ENCODE measurements at places on chromosomes 12 and 14. TPM values are rescaled to one million over a fixed set of nuclear protein-coding genes. Genes with fewer than 3 reads are reported as not detected.

The REP15 gene
- 2.9 TPM for total RNA-seq

The ZDHHC22 gene
- total RNA-seq = not detected

The GALNT9 gene
- not detected for total RNA-seq

GRCh38 chr14:21486640-21487087 lies 9.7 kb downstream of the TOX4 start:
- no peak for DNase-seq

The FGF6 gene
- total RNA-seq = not detected

- no peak for DNase-seq
Measured at GRCh38 chr14:61563880-61564617, 131.3 kb upstream of the HIF1A start.

- DNase-seq = no peak
Measured at GRCh38 chr14:67502867-67503266, 14.3 kb upstream of the TMEM229B start.

DNA sequence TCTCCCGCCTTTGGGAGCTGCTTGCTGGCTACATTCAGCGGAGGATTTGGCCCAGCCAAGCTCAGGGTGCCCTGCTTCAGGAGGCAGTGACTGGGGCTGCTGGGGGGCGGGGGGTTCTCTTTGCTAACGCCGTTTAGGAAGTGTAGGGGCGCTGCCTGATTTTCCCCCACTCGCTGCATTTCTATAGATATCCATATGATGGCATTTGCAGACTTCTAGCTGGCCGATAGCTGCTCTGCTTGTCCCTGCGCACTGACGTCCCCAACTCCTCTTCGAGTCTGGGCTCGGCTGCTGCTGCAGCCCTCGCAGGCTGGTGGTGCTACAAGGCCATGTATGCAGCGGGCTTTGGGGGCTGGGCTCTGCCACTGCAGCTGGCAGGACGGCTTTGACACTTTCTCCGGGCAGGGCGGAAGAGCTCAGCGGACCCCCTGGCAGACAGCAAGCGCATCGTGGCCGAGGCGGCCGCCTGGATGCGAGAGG lies 3.1 kb downstream of the LRFN5 start:
- DNase-seq = no peak

GRCh38 chr12:84624601-84625000 lies 288.0 kb downstream of the SLC6A15 start:
- no peak for DNase-seq

DNA sequence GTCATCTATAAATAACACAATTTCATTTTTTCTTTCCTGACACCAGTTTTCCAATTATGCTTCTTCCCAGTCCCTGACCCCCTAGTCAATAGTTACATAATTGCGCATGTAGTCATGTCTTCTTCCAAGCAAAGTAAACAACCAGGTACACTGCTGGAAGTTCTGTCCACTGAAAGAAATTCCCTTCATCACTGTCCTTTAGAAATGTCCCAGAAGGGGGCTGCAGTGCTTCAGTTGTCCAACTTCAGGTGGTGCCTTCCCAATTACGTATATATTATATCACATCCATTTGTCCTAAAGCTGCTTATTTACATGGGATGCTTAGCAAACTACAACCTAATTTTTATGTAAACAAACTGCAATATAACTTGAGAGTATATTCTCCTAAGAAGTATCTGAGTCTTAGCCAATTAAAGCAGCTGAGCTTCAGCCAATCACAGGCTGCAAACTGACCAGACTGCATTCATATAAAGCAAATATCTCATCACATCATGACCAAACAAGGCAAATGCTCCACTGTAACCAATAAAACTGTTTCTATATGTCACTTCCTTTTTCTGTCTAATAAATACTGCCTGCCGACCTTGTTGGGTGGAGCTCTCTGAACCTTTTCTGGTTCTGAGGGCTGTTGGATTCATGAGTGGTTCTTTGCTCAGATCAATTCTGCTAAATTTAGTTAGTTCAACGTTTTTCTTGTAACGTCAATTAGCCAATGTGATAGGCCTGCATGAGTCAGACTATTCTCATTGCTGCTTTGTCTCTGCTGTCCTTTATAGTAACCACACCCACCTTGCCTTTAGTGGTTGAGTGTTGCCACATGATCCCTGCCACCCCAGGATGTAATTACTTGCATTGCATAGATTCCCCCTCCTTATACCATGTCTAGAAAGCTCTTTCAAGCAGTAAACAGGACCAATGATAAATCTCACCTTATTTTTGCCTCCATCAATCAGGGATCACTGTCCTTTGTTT lies 239.3 kb downstream of the ALG10B start:
- DNase-seq = no peak

Measured in esophagus squamous epithelium (tissue), 5 donors.